CD4-positive, alpha-beta T cell treated with Interleukin-4 for 4 hours (primary cell): ENCODE measurements at places on chromosomes 13 and 19.
A peak's percentile ranks its signal among the peaks of the same experiment; 100 is the strongest.

GRCh38 chr13:101383595-101383994, 32.7 kb downstream of the NALCN start:
- DNase-seq: no peak

- no peak for DNase-seq
Observed at GRCh38 chr19:10587022-10587838, at the start of gene AP1M2. TSS of gene AP1M2 (minus strand) at chr19:10587312. CDS start at chr19:10587231, 81 bp downstream.

GRCh38 chr19:44176590-44176989, 11.7 kb downstream of the ZNF226 start:
- DNase-seq: no peak

GRCh38 chr13:105220063-105220462, 1315.4 kb downstream of the EFNB2 start:
- no peak for DNase-seq

- DNase-seq: no peak
Observed at GRCh38 chr13:97136418-97136817, 85.7 kb upstream of the MBNL2 start.

DNA sequence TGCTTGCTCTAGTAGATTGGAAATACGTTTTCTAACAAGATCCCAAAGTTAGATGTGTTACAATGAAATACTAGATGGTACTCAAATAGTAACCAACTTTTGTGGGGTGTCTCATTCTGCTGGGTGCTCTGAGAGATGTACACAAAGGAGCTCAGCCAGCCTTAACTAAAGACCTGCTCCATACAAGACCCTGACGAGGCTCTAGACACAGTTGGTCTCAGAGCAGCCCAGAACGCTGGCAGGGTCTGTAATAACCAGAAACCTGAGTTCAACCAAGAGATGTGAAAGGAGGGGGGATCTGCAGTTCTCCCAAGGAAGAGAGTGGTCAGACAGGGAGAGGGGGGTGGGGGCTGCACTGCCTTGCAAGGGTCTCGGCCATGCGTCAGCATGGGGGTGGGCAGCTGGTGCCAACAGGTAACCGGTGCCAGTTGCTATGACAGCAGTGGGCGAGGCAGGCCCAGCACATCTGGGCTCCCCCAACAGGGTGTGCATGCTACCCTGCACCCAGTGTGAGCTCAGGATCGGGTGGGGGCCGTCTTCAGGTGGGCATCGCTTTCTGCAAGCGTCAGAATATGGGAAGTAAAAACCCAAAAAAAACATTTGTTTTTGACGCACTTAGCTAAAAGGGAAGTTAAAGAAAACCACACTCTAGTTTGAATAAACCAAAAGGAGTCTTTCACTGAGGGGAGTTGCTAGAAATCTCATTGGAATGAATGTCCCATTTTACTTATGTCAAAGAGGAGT, 68.0 kb upstream of the GPR183 start:
- no peak for DNase-seq

DNA sequence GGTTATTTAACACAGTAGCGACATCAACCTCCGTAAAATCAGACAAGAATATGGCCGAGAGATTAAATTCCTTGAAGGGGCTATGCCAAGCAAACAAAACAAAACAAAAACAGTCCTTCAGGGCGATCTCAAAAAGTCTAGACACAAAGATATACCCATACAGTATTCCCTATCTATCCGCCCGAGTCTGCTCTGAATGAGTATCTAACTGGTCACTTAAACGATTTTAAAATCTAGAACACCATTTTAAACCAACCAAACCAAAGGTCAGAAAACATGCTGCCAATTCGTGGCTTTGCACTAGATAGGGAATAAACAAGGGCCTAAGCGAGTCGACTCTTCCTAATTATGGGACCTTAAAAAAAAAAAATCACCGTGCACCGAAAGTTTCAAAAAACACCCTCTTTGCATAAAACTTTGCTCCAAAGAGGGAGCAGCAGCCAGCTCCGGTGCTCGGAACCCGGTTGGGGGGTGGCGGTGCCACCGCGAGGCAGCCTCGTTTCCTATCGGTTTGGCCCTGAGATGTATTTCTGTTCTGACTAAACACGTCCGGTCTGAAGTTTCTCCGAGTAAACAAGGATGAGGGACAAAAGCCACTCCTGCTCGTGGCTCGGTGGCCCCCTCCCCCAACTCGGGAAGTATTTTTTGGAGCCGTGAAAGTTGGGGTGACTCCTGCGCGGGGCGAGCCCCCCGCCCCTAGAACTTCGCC, 1.8 kb downstream of the HMGB1 start:
- DNase-seq: peak; percentile 81

GRCh38 chr13:77554069-77554468, 18.6 kb downstream of the SCEL start:
- no peak for DNase-seq

DNA sequence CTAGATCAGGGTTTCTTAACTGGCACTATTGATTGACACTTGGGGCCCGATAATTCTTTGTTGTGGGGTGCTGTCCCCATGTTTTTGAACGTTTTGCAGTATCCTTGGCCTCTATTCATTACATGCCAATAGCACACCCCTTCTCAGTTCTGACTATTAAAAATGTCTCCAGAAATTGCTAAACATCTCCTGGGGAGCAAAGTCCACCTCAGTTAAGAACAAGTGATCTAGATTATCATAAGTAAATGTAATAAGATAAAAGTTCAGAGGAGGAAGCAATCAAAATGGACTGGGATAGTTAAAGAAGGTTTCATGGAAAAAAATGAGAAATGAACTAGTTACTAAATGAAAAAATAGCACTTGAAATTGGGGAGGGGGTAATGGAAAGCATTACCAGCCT, 98.1 kb upstream of the MIR17HG start:
- no peak for DNase-seq

GRCh38 chr19:5356428-5356827, 15.8 kb upstream of the PTPRS start:
- no peak for DNase-seq

DNA sequence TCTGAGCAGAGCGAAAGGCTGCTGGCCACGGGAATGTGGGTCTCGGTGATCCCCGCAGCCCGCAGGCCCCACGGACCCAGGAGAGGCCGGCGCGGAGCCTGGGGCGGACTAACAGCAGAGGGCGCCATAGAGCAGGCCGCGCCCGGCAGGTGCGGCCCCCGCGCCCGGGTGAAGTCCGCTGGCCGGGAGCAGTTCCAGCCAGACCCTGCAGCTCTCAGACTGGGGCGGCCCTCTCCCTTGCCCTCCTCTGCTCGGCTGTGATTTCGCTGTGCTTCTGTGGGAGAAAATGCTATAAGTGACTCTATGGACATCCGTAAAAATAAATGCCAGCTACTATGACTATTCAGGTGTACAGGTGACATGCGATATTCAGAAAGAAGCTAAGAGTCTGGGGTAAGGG, 37.7 kb downstream of the GSX1 start:
- DNase-seq: peak; percentile 32

DNA sequence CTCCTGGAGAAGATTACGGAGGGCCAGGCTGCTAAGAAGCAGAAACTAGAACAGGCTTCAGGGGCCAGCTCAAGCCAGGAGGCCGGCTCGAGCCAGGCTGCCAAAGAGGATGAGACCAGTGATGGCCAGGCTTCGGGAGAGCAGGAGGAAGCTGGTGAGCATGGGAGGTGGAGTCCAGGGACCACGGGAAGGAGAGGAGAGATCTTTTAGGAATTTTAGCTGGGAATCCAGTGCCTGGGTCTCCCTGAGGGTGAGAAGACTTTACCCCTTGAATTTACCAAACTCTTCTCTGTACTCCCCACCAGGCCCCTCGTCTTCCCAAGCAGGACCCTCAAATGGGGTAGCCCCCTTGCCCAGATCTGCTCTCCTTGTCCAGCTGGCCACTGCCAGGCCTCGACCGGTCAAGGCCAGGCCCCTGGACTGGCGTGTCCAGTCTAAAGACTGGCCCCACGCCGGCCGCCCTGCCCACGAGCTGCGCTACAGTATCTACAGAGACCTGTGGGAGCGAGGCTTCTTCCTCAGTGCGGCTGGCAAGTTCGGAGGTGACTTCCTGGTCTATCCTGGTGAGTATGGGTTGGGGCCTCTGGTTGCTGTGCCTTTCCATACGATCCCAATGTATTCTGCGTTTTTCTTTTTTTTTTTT, 824 bp downstream of the TSEN34 start:
- no peak for DNase-seq

DNA sequence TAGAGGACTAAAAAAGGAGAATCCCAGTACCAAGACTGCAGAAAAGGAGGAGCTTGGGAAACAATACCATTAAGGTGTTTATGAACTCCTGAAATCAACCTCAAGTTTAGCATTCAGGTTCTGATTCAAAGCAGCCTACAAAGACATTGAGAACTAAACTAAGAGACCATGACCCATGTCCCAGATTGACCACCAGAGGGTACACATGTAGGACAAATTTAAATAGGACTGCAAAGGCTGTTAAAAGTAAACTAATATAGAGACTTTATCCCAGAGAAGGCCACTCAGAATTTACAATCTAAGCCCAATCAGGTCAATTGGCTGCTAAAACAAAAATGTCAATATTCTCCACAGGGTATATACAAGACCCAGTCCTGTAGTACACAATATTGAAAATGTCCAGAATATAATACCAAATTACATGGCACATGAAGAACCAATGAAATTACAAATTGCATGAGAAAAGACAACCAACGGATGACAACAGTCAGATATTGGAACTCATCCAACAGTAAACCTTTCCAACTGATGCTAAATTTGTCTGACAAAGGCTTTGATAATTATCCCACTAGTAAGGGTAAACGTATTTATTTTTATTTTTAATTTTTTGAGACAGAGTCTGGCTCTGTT, 682.4 kb downstream of the UQCRFS1 start:
- no peak for DNase-seq

DNA sequence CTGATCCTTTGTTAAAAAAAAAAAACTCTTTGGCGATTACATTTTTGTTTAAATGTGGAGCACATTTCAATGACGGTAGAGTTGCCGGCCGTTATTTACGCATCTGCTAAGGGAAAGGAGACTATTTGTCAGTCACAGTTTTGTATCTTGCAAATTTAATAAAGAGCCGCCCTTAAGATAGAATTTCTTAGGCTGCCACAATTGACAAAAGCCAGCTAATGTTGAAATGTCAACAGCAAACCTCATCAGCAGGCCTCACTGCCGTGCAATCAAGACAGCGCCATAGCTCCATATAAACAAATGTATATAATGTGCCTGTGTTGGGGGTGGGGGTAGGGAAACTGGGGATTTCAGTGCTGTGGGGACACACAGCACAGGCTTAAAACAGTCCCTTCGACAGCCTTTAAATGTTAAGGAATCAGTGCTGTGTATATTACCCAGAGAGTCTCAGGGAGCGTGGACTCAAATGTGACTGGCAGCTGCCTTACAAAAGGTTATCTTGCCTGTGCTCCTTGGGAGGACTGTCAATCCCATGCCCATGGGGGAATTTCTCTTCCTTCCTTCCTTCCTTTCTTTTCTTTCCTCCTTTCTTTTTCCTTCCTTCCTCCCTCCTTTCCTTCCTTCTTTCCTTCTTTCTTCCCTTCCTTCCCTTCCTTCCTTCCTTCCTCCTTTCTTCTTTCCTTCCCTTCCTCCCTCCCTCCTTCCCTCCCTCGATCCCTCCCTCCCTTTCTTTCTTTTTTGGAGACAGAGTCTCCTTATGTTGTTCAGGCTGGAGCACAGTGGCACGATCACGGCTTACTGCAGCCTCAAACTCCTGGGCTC, 108.0 kb downstream of the URI1 start:
- no peak for DNase-seq

- DNase-seq: no peak
Observed at GRCh38 chr13:44331912-44332851, 41.4 kb upstream of the SERP2 start.

- DNase-seq: no peak
Observed at GRCh38 chr13:113855931-113856715, 7.8 kb downstream of the GAS6 start.

GRCh38 chr19:50724522-50725217, 1.5 kb downstream of the CLEC11A start:
- DNase-seq: peak; percentile 91

- no peak for DNase-seq
Observed at GRCh38 chr13:46143184-46143701, 38.4 kb upstream of the CPB2 start.

DNA sequence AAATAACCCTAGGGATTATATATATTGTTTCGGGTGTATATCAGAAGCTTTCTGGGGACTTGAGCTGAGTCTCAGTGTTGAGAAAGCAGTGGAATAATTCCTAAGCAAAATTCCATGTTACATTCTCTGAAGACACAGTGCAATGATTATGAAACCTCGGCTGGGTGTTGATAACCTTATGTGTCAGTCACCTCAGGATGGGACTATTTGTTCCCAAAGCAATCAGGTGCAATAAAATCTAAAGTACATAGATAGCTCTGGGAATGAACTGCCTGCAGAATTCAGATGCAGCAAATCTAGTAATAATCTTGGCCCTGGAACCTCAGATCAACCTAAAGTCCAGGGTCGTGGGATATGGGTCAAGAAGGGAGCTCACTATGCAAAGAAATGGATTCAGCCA, 53.0 kb downstream of the EDNRB start:
- DNase-seq: no peak

DNA sequence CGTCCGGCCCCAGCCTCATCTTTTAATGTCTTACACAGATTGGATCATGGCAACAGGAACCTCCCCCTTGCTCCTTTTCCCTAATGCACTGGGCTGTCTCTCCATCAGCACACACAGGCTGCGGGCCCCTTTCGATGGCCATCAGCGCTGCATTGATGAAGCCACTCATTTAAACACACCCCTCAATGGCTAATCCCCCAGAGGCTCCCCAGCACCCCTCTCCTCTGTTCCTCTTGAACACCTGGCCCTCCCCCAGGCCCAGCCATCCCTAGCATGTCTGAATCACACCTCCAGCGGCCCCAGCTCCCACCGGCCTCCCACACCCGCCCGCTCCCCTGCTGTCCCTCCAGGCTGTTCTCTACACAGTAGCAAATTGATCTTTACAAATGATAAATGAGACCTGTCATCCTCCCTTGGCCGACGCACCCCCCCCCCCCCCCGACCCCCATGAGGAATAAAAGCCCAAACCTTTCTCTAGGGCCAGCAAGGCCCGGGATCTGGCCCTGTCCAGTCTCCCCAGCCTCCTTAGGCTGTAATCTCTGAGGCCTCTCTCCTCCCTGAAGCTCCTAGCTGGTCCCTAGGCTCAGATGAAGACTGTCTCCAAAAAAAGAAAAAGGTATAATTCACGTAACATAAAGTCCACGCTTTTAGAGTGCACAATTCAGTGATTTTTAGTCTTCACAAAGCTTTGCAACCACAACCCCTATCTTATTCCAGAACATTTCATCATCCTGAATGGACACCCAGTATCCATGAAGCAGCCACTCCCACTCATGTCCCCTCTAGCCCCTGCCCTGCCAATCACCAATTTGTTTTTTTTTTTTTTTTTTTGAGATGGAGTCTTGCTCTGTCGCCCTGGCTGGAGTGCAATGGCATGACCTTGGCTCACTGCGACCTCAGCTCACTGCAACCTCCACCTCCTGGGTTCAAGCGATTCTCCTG, 7.4 kb downstream of the RPL28 start:
- DNase-seq: no peak

DNA sequence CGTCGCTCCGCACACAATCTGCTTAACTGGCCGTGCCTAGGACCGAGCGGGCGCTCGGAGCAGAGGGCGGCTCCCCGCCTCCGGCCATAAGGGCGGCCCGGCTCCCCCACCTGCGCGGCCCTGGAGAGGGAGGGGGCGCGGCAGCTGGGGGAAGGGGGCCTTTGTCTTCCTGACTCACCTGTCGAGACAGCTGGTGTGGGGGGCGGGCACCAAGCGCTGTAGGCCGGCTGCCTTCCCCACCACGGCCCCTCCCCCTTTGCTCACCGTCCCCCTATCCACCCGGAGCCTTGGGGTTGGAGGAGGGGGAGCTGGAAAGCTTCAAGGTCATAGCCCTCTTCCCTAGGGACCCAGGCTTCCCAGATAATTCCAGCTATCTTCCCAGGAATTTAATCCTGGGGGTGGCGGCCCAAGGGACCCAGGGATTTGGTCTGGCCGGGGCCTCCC, 1.2 kb downstream of the VASP start:
- DNase-seq: no peak
